Stimulated activated CD4-positive, alpha-beta T cell treated with anti-CD3 and anti-CD28 coated beads, Interleukin-15, amount 100 ng/mL, for 1 hour (primary cell): ENCODE measurements at places on chromosomes 12 and 14.

- DNase-seq: no peak
Measured at GRCh38 chr12:52568111-52568510, 5.5 kb downstream of the KRT74 start.

DNA sequence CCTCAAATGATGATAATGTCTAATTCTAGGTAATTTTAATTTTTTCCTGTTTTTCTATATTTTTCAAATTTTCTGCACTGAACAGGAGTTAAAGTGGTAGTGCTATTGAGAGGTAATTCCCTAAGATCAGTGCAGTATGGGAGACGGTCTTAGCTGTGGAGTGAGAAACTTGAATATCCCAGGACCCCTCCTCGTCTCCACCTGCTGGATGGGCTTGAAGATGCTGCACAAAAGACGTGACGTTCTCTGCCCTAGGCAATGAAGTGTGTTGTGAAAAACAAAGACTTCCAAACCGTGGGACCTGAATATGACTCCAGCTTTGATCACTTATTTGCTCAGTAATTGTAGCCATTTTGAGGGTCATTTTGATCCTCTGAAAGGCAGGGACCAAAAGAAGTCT lies 298.1 kb downstream of the VRK1 start:
- DNase-seq: no peak

GRCh38 chr14:86912709-86913108 lies 1080.3 kb downstream of the GALC start:
- DNase-seq: no peak

GRCh38 chr12:68911197-68911718 lies 21.7 kb downstream of the CPM start:
- DNase-seq: no peak

DNA sequence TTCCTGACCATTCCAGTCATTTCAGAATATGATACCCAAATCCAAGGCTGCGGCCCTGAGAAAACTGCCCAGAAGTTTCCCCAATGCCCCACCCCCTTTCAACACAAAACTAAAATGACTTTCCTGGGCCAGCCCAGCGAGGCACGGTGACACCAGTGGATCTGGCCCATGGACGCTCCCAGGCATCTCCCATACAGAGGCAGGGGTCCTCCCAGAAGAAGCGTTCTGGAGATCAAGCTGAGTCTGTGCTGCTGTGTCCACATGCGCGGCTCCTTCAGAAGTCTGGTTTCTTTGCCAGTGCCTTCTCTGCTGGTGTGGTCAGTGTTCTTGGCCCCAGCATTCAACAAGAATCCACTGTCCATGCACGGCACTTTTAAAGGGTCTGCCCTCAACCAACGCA lies 228.2 kb upstream of the SFSWAP start:
- DNase-seq: no peak

- DNase-seq: no peak
Measured at GRCh38 chr12:75558287-75558686, 46.9 kb upstream of the KRR1 start.

- no peak for DNase-seq
Measured at GRCh38 chr12:82754856-82755255, 68.2 kb downstream of the TMTC2 start.

GRCh38 chr12:8584004-8584403 lies 28.7 kb downstream of the AICDA start:
- no peak for DNase-seq

DNA sequence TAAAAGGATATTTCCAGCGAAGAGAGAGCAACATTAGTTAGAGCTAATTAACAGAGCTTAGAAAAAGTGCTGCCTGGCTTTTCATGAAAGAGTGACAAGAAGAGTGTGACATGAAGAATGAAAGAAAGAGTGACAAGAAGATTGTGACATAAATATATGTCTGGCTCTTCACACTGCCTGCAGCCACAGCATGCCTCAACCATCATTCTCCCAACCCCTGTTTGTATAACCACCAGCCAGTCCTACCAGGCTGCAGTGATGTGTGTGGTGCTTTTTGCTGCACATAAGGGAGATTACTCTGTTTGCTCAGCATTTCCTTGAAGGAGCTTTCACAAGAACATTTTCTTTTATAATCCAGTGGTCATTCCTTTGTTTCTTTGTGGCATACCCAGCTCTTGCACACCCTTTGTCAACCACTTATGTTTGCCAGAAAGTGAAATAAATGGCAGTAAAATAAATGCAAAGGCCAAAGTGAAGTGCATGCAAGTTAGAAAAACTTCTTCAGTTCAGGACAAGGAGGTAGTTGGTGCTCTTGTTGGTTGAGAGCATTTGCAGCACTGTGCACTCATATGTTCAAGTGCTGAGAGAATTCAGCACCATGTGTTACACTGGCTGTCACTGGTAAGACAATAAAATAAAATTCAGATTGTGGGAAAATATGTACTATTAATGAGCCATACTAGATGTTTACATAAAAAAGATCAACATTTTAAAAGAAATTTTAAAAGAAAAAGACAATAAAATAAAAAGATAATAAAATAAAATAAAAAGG lies 50.6 kb downstream of the KIF21A start:
- no peak for DNase-seq

- DNase-seq: no peak
Measured at GRCh38 chr14:101717663-101718490, 43.6 kb upstream of the PPP2R5C start.

- no peak for DNase-seq
Measured at GRCh38 chr12:66508025-66508424, 170.9 kb downstream of the GRIP1 start.

- no peak for DNase-seq
Measured at GRCh38 chr12:72075891-72076557, 137.4 kb downstream of the TPH2 start.

GRCh38 chr12:50546441-50547318 lies 41.9 kb downstream of the DIP2B start:
- DNase-seq: no peak
